Activated CD4-positive, CD25-positive, alpha-beta regulatory T cell treated with anti-CD3 and anti-CD28 coated beads, Interleukin-2, amount 50 U/mL, for 16 hours (primary cell): ENCODE measurements at places on chromosomes 7 and 10.

- DNase-seq, result no peak
Measured at GRCh38 chr10:58823983-58824382, 311.3 kb downstream of the BICC1 start.

DNA sequence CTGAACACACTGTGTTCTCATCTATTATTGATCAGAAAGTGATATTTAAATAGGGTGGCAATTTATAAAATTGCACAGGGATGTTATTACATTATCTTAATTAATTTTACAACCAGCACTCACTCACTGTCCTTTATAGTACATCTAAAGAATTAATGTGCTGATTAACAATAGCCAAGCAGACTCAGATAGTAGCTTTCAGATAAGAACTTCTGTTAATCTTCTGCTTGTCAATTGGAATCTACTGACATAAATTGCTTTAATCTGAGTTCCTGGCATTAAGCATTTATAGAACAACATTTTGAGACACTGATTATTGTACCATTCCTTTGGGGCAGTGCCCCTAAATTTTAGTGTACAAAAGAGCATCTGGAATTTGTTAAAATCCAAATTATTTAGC is 408.9 kb downstream of the GRM8 start:
- DNase-seq, result no peak

GRCh38 chr7:51321961-51322515 is 5.4 kb upstream of the COBL start:
- no peak for DNase-seq

DNA sequence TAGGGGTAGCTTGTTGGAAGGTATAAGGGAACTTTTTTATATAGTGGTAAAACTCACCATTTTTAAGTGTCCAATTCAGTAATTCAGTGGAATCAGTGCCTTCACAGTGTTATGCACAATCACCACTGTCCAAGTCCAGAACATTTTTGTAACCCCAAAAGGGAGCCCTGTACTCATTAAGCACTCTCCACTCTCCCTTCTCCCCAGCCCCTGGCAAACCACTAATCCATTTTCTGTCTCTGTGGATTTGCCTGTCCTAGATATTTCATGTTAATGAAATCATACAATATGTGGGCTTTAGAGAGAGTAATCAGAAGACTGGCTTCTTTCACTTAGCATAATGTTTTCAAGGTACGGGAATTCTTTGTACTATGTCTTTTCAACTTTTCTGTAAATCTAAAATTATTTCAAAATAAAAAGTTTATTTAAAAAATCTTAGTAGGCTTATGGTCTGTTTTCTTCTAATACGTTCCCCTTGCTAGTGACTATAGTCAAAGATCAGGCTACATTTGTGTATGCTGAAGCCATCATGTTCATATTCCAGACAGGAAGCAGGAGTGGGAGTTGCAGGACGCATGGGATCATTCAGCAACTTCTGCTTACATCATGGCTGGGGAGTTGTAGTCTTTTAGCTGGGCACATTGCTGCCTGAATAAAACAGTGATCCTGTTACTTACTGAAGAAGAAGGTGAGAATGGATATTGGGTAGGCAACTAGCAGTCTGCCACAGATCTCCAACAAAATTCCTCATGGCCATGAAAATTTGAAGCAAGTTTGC is 35.4 kb upstream of the TAX1BP1 start:
- DNase-seq, result no peak

DNA sequence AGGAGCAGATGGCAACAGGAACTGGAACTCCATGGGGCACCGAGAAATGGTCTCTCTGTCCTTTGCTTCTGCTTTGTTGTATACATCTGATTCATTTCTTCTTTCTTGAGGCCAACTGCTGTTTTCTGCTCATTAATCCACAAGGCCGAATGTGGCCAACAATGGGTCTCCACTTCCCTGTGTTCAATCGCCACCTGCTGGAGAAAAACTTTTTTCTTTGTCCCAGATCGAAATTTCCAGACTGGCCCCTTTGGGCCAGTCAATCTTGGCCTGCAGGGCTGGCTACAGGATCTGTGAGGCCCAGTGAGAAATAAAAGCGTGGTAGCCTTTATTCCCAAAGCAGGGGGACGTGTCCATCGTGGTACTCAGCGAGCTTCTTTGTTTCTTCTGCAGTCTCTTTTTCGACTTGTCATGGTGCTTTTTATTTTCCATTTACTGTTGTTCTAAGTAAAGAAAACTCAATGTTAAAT is 58.8 kb downstream of the PARP12 start:
- no peak for DNase-seq

GRCh38 chr10:1166828-1167275 is 110.7 kb downstream of the WDR37 start:
- no peak for DNase-seq

GRCh38 chr10:94407668-94408067 is 5.3 kb downstream of the TBC1D12 start:
- DNase-seq, result no peak

GRCh38 chr7:157028199-157028903 is 17.9 kb upstream of the MNX1 start:
- no peak for DNase-seq

DNA sequence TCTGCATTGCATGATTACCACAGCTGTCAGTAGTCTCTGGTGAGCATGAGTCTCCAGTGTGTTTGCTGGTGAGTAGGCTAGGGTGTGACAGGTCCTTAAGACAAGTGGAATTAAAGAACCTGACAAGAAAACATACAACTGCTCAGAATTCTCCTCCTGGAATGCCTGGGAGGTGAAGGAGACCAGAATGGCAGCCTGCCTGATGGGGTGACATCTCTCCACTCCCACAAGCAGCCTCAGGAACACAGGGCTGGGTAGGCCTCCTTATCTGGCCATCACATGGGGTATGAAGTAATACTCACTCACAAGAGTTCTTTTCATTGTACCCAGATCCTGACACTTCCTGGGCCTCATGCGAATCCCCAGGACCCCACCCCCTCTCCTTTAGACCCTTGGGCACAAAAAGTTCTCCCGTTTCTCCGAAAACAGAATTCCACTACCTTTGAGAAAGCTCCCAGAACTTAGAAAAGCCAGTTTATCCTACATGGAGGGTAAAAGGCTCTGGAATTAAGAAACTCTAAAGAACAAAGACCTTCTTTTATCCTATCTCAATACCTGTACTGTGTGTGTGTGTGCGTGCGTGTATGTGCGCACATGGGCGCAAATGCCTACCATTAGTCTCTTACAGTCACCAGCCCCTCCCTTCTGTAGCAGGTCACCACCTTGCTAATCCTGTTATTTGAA is 33.4 kb upstream of the C1GALT1 start:
- no peak for DNase-seq

GRCh38 chr7:43522406-43523156 is 60.3 kb upstream of the STK17A start:
- DNase-seq, result no peak

DNA sequence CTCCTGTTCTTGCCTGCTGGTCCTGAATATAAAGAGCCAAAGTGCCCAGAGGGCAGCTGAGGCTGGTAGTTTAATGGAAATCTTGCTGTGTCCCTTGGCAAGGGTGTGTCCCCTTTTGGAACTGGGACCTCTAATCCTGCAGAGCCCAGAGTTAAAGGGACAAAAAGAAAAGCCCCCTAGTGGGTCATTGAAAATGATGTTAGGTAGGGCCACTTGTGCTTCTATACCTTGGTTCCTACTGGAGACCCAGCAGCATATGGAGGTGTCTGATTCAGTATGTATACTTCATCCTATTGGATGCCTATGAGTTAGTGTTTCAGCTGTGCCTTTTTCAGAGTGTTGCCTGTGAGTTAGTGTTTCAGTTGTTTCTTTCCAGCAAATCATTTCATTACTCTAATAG is 30.5 kb downstream of the TFAM start:
- DNase-seq, result no peak

GRCh38 chr10:91311601-91312381 is 91.3 kb downstream of the PCGF5 start:
- no peak for DNase-seq

- DNase-seq, result no peak
Measured at GRCh38 chr7:4073052-4073451, 609.0 kb upstream of the FOXK1 start.

DNA sequence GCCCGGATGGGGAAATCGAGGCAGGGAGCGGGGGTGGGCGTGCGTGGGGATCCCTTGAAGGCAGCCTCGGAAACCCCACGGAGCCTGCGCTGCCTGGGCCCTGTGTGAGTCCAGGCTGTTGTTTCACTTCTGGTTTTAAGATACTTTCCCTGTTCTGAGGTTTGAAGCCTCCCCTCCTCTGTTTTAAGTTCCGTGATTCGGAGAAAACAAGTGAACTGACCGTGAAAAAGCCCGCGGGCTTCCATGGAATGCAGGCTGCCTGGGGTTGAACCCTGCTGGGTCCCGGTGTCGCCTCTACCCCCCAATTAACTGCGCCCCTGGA is 401 bp downstream of the LRRC27 start:
- DNase-seq, result no peak

GRCh38 chr7:139799586-139799985 is 21.8 kb upstream of the HIPK2 start:
- no peak for DNase-seq

DNA sequence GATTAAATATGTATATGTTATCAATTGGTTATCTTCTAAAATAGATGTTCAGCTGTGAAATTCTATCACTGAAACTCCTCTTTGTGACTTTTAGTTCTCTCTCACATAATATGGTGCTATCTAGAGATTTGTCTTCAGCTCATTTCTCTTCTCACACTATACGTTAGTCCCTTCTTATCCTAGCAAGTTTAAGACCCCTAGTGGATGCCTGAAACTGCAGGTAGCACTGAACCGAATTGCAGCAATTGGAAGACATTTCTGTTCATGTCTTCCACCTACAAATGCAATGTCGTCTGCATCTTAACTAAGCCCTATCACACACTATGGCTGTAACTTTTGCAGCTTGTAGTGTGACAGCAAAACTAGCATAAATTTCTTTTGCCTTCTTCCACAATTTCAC is 442.7 kb upstream of the POM121L12 start:
- DNase-seq, result no peak

DNA sequence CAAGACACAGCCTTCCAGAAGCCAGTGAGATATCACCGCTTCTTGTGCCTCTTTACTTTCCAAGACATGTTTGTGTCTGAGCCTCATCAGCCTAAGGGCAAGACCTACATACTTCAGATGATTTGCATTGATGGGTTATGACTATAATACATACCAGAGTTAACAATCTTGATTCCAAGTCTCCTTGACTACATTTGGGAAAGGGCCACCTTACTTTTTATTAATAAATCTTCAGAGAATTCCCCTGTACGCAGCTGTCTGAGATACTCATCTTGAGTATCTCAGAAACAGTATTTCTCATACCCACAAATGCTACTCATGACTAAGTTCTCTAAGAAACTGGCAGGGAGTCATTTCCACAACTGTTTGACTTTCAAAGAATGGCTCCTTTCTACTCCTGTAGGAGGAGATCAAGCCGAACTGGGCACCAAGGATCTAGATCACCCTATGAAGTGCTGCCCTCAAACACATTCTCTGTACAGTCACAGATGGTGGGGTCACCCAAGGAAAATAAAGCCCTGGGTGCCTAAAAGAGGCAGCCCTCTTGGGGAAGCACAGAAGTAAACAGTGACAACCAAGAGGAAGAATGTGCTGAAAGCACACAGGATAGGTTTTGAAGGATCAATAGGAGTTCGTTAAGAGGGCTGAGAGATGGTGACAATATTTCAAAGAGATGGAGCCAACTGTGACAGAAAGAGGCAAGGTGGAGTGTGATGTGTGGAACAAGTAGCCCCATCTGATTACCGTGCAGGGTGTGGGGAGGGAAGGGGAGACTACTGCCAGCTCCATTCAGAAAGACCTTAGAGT is 138.9 kb downstream of the JAZF1 start:
- no peak for DNase-seq
